ENCODE measurements at places on chromosomes 4 and X. TPM values are rescaled to one million over a fixed set of nuclear protein-coding genes. Genes with fewer than 3 reads are reported as not detected.

DNA sequence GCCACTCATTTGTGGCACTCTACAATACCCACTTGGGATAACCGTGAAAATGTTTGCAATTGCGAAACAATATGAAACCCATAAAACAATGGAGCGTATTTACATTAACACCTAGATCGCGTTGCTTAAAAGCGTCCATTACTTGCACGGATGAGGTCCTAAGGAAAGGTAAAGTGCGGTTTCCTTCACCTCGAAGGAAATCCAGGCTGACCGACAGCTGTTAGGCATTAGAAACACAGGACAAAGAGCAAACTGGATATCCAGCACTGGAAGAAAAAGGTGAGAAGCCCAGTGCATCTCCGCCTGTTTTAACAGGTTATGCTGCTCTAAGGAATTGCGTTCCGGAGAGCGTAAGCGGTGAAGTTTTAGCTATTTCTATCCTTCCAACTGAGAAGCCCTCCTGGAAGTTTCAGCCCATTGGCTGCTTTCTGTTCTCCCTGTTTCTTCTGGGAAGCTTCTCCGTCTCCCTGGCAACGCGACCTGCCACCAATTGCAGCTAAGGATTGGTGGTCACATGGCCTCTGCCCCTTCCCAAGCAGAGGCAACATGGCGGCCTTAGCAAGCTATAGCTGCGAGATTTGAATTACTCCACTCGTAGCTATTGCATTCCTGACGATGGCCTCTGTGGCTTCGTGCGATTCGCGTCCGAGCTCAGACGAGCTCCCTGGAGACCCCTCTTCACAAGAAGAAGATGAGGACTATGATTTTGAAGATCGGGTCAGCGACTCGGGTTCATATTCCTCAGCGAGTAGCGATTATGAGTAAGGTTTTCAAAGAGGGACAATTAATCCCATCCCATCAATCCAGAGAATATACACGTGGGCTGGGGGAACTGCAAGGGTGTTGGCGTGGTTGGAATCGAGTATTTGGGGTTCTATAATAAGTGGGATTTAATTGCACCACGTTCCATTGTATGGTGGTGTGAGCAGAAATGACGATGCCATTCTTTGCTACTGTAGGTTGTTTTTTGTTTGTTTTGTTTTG, at the start of gene INTU:
INTU (plus strand) TSS at position 538 of the 984 bp plus-strand sequence; CDS start at position 616, 78 bp downstream.
- DNase-seq: no peak

The NKX3-2 gene
- total RNA-seq: not detected

- DNase-seq: no peak
Measured at GRCh38 chr4:37951461-37952352, 8.5 kb upstream of the PTTG2 start.

DNA sequence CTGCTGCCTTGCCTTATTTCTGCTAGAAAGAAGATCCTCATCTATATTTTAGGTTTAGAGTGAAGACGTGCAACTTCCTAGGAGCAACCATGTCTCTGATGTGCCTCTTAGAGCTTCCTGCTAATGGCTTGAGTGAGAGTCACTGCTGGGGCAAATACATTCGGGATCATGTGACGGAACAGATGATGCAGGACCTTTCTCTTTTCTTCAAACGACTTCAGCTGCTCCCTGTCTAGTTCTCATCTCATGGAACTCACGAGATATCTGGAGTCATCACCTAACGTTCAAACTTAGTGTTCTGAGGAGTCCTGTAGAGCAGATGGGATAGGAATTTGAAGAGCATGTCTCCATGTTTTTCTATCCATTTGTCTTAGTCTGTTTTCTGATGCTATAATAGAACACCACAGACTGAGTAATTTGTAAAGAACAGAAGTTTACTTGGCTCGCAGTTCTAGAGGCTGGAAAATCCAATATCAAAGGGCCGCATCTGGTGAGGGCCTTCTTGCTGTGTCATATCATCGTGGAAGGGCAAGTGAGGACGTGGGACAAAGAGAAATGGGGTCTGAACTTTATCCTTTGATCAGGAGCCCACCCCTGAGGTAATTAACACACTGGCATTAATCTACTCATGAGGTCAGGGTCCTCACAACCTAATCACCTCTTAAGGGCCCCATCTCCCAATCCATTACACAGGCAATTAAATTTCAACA, 43.5 kb upstream of the SCRG1 start:
- no peak for DNase-seq

GRCh38 chr4:121146530-121146929, 17.6 kb downstream of the TNIP3 start:
- no peak for DNase-seq

DNA sequence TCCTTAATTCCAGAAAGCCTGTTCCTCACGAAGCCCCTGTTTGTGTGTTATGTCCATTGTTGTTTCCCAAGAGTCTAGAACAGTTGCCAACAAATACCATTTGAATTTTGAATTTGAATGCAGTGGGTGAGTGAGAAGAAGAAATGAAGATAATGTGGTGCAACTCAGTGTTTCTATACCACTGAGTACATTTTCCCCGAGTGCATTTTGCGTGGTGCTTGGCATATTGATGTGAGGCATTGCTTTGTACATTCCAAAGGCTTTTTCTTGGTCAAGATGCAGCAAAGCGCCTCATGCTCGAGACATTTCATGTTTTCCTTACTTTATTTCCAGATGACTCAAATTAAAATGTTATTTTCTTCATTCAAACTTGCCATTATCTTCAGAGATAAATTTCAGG, 253.1 kb upstream of the RPS6KA3 start:
- DNase-seq: no peak

- no peak for DNase-seq
Measured at GRCh38 chr4:79757600-79757999, 315.4 kb downstream of the ANTXR2 start.

DNA sequence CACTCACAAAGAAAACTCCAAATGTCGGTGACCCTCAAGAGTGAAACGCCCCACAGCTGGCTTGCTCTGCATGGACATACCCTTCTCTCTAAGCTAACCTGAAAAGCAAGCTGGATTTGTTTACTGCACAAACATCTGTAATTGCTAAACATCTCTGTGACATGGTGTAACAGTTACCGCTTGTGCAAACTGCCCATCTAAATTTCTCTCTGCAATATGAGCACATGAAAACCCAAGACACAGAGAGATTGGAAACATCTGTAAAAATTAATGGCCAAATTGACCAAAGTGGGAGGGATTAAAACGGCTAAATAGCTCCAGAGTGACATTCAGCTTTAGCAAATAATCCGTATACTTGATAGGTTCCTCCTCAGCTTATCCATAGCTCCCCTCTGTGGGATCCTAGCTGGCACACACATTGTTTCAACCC, 155.0 kb upstream of the MAP3K15 start:
- no peak for DNase-seq

- DNase-seq: no peak
Measured at GRCh38 chr4:69650872-69651271, 2.2 kb downstream of the UGT2A1 start.

GRCh38 chr4:73066445-73066844, 3.1 kb downstream of the COX18 start:
- DNase-seq: no peak

GRCh38 chr4:112327965-112328733, 31.0 kb downstream of the ALPK1 start:
- no peak for DNase-seq

- no peak for DNase-seq
Measured at GRCh38 chr4:10611673-10612072, 72.9 kb downstream of the CLNK start.

GRCh38 chr4:163679189-163679588, 184.7 kb downstream of the TMA16 start:
- DNase-seq: no peak

The SMIM10 gene
- total RNA-seq: 2.5 TPM

GRCh38 chr4:114384629-114385028, 214.0 kb upstream of the UGT8 start:
- DNase-seq: no peak

The MAGEA4 gene
- not detected for total RNA-seq

DNA sequence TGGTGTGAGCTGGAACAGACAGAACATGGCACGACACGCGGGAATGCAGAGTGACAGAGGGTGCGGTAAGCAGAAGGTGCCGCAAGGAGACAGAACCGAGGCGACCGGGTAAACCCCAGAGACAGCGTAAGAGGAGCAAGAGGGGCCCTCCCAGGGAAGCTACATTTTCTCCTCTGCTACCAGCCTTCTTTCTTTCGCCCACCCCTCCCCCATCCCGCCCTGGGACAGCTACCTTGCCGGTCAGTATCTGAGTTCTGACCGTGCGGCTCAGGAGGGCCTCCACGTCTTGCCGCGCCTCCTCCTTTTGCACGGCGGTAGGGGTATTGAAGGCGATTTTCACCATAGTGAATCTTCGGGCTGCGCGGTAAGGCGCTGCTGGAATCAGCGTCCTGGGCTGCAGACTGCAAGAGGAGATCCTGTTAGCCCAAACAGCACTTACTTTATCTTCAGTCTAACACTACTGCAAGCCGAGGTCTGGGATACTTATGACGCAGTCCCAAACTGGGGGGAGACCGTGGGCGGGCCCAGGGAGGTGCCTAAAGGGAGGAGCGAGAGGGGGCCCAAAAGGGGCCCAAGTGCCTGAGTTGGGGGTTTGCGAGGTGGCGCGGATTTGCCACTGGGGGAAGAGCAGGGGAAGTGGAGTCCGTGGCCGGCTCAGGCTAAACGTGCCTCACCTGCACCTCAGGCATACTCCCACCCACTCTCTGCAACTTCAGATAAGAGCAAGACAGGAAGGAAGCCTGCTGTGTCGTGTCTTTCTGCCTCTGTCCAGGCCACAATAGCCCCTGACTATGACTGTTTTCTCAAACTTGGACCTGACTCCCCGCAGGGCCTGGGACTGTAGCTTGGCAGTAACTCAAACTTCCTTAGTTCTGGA, at the start of gene ITM2A:
ITM2A (minus strand) TSS at position 462 of the 877 bp plus-strand sequence; CDS start at position 343, 119 bp downstream.
- peak; percentile 63 for DNase-seq

- no peak for DNase-seq
Measured at GRCh38 chrX:130836447-130836846, 66.6 kb downstream of the ENOX2 start.

GRCh38 chr4:131509521-131509920, 1639.6 kb upstream of the PCDH10 start:
- no peak for DNase-seq

The FHIP1A gene
- 0.12 TPM for total RNA-seq

The IQCM gene
- not detected for total RNA-seq

DNA sequence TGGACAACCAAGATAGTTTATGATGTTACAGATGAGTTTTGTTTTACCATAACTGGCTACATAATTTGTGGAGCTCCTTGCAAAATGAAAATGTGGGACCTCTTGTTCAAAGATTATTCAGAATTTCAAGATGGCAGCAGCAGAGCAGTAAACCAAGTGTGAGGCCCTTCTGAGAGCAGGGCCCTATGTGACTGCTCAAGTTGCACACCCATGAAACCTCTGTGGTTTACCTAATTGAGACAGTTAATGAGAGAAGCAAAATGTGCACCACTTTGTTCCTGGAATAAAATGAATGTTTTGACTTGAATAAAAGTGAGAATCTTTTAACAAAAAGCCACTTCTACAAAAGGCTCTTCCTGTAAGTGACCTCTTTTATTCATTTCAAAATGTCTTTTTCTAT, 519.2 kb downstream of the RPA4 start:
- DNase-seq: no peak

GRCh38 chr4:146059151-146059550, 116.4 kb upstream of the LSM6 start:
- DNase-seq: no peak

- no peak for DNase-seq
Measured at GRCh38 chr4:85836588-85837438, 361.9 kb downstream of the ARHGAP24 start.

- no peak for DNase-seq
Measured at GRCh38 chr4:78293821-78294301, 236.7 kb downstream of the FRAS1 start.

DNA sequence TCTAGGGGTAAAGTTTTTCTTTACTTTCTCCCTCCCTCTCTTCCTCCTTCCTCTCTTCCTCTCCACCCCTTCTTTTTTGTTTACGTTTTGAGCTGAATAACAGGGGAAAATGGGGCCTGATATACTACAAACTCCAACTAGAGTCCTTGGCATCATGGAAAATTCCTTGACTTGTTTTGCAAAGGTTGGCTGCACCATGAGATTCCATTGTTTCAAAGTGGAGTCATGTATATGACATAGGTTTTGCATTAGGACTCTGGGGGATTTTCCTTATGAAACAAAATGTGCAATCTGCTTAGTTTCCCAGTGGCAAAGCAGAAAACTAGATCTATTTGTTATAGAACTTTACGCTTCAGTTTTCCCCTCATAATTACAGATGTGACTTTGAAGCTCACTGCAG, 233.5 kb upstream of the PGRMC2 start:
- no peak for DNase-seq

GRCh38 chr4:1192091-1192492, 19.7 kb upstream of the SPON2 start:
- DNase-seq: peak; percentile 53

- DNase-seq: no peak
Measured at GRCh38 chrX:122135070-122135469, 1049.0 kb upstream of the GRIA3 start.

DNA sequence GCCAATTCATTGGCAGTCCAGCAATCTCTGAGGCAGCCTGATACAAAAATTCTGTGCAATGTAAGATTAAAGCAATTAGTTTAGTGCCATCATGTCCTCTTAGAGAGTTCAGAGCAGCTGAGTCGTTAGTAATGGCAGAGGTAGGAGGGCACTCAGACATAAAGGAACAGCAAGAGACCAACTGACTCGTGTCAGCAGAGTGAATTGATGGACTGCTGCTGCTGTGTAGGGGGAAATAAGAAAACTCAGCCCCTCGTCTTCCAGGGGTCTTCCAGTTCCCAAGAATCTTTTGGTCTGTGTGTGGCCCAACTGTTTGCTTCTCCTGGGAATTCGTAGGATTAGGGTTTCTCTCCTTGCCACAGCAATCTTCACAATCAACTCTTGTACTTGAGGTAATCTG, 100.9 kb downstream of the TTC29 start:
- no peak for DNase-seq

The NDST3 gene
- not detected for total RNA-seq

DNA sequence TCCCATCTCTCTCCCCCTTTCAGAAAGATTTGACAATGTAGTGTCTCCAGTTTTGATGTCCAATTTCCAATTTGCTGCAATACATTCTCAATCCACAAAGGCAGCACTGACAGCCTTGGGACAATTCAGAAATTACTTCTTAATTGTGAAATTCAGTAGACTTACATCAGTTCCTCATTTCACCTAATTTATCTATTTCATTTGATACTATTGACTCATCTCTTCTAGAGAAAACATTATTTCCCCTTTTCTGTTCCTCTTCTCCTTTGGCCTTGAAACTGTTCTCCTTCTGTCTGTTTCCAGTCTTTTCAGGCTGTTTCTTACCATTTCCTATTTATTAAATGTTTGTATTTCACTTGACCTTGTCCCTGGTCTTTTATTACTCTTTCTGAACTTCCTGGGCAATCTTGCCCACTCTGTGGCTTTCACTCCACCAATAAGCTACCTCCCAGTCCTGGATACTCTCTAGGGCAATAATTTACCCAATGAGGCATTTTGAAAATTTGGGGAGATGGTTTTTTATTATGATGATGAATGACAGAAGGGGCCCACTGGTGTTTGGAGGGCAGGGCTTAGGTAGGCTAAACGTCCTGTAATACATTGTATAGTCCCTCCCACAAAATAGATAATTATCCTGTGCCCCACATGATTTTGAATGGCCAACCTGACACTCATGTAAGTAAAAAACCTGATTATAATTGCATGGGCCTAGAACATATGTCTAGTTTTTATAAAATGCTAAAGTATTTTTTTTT, 498.0 kb upstream of the BOD1L1 start:
- no peak for DNase-seq

Measured in natural killer cell treated with Interleukin-12 subunit alpha and Interleukin-12 subunit beta and Interleukin-15 and Interleukin-18, amount 100 ng/mL, for 72 hours (primary cell).